ENCODE measurements at places on chromosomes 13 and 19. TPM values are rescaled to one million over a fixed set of nuclear protein-coding genes. Genes with fewer than 3 reads are reported as not detected.

The RETN gene
- not detected for total RNA-seq

The PRR22 gene
- 5.9 TPM for total RNA-seq

The ANGPTL8 gene
- total RNA-seq = not detected

The ZNF444 gene
- 35.6 TPM for total RNA-seq

The GPATCH1 gene
- total RNA-seq = 5.2 TPM
